ENCODE measurements at places on chromosomes 4 and X. TPM values are rescaled to one million over a fixed set of nuclear protein-coding genes. Genes with fewer than 3 reads are reported as not detected.
A peak's percentile ranks its signal among the peaks of the same experiment; 100 is the strongest.

HSFX4 gene
- total RNA-seq = not detected

ACOX3 gene
- total RNA-seq = 37.5 TPM

ATP2B3 gene
- total RNA-seq = not detected

MTM1 gene
- 13.9 TPM for total RNA-seq

- DNase-seq = no peak
Measured at GRCh38 chrX:48785540-48786214, 713 bp upstream of the GATA1 start.

DNA sequence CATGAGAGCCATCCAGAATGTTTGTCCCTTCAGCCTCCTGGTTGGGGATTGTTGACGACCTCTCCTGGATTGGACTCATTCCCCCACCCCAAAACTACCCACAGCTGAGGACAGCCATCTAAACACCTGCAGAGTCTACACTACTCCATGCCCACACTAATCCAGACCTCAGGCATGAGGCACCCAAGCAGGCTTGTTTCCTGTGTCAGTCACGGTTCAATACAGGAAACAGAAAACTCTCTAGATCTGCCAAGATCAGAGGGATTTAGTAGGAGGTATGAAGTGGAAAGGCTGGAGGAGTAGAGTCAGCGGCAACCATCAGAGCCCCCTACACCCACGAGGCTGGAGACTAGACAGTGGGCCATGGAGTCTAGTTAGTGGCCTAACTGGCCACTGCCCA is 37.7 kb downstream of the HAND2 start:
- DNase-seq = no peak

DNA sequence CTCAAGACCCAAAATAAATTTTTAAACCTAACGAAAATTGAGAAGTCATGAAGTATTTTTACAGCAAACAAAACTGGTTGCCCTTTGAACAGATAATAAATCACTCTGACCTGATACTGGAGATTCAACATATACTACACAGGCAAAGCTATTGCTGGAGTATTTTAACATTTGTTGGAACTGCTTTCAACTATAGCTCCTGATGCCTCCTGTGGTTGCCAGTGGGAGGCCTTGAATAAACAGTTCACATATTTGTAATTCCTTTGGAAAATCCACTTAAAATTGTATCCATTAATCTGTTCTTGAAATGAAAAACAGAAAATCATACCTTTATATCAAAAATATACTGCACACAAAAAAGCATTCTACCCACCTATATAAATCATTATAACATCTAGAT is 605.1 kb downstream of the KCTD8 start:
- DNase-seq = no peak

DNA sequence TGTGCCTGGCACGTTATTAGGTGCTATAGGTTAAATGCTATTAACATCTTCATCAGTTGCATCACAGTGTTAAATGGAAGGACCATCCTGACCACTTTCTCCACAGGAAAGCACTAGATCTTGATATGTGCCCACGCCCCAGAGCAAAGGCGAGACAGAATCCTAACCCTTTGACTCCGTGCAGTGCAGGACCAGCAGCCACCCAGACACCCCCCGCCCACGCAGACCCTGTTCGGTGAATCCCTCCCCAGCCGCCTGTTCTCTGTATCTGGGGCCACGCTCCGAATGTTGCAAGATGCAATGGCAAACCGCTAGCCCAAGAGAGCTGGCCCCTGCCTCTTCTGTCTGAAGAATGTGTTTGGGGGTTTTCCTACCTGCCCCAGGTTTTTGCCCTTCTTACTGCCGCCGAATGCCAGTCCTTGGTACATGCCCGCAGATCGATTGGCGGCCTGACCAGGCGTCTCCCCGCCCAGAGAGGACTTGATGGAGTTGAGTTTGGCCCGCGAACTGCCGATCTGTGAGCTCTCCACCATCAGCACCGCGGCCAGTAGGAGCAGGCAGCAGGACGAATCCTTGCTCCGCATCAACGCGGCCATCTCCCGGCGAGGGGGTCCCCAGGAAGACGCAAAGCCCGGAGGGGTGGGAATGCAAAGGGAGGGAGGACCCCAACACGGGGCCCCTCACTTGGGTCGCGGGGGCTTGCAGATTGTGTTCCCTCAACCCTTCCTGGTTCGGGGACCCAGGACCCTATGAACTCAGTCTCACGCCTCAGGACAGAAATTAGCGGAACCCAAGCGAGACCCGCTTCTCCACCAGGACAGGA is 906 bp downstream of the DKK2 start:
- DNase-seq = peak; percentile 86

DNA sequence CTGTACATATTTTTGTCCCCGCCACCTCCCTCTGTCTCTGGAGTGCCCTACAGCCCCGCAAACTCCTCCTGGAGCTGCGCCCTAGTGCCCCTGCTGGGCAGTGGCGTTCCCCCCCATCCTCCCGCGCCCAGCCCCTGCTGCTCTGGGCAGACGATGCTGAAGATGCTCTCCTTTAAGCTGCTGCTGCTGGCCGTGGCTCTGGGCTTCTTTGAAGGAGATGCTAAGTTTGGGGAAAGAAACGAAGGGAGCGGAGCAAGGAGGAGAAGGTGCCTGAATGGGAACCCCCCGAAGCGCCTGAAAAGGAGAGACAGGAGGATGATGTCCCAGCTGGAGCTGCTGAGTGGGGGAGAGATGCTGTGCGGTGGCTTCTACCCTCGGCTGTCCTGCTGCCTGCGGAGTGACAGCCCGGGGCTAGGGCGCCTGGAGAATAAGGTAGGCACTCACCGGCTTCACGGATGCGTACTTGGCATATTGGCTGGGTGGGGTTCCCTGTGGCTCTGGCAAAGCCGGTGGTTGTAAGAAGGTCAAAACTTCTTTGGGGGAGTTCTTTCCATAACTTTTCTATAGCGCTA is 653 bp downstream of the HHIP start:
- DNase-seq = no peak

GRCh38 chr4:185672618-185673017 is 137.3 kb upstream of the PDLIM3 start:
- no peak for DNase-seq

- no peak for DNase-seq
Measured at GRCh38 chrX:122046226-122046625, 998.8 kb downstream of the GLUD2 start.
